ENCODE measurements at places on chromosomes 11 and 22. TPM values are rescaled to one million over a fixed set of nuclear protein-coding genes. Genes with fewer than 3 reads are reported as not detected.
A peak's percentile ranks its signal among the peaks of the same experiment; 100 is the strongest.

DNA sequence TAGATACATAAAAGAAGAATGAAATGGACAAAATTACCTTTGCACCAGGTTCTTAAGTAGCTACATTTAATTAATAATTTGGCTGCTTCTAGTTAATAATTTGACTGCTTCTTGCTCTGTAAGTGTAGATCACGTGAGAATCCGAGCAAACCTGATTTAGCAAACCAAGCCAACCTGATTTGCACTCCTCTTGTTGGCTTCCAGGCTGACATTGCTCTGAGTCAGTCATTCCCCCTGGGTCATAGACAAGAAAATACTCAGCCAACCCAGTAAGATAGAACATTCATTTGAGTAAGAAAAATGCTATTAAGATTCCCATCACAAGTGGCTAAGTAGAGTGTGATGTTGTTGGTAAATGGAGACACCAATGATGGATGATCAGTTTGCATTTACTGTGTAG lies 304.1 kb downstream of the C11orf87 start:
- no peaks in the 10 kb centered on the region for H3K4me1 ChIP-seq
- H3K27me3 ChIP-seq: no peaks in the 10 kb centered on the region
- H3K36me3 ChIP-seq: no peaks in the 10 kb centered on the region

- DNase-seq: no peak
- H3K36me3 ChIP-seq: no peaks in the 10 kb centered on the region
- H3K4me3 ChIP-seq: no peak overlapping the region
- no peak overlapping the region for H3K27ac ChIP-seq
- H3K4me1 ChIP-seq: peaks cover 33% of the 10 kb centered on the region
Observed at GRCh38 chr11:118888398-118888797, 4.7 kb downstream of the CXCR5 start.

DNA sequence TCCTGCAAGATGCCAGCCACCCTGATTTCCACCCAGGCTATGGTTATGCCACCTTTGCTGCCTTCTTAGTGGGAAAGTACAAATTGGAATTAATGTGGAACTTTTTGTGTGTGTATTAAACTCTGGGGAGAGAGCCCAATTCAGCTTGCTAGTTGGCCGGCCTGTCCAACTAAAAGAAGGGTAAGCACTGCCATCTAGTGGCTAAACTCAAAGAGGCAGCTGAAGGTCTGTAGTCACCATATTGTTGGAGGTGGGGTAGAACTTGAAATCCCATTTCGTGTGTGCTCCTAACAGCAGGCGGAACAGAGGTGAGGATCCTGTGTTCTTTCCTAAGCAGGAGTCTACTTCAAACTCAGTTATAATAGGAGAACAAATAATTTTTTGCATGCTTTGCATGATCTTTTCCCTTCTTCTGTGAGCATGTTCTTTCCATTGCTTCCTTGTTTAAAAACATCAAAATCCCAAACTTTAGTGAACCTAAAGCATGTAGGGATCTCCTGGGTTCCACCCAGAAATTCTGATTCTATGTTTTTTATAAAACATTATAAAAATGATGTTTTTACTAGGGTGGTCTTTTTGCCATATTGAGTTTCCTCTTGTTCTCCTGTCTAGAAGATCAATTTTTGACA lies 138.8 kb upstream of the SORL1-AS1 start:
- H3K27ac ChIP-seq: no peak overlapping the region
- DNase-seq: no peak
- no peaks in the 10 kb centered on the region for H3K4me1 ChIP-seq

- H3K36me3 ChIP-seq: no peaks in the 10 kb centered on the region
- no peak overlapping the region for H3K4me3 ChIP-seq
Observed at GRCh38 chr11:57641011-57641807, 8.5 kb downstream of the YPEL4 start.

DNA sequence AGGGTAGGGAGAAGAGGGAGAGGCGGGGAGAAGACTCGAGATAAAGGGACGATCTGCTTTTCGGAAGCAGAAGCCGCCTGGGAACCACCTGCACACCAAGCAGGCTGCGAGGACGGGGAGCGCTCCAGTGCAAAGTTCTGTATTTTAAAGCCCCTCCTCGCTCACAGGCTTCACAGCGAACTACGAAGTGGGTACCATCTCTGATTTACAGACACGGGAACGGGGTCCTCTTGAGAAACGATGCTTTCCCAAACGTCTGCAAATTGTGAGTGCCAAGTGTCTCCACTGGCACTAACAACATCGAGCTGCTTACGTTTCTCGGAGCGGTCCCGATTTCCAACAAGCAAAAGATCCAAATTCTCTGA lies 700 bp upstream of the STX3 start:
- no peak for DNase-seq
- no peaks in the 10 kb centered on the region for H3K36me3 ChIP-seq
- H3K4me3 ChIP-seq: peak overlapping the region; percentile 83
- peaks cover 24% of the 10 kb centered on the region for H3K4me1 ChIP-seq
- no peaks in the 10 kb centered on the region for H3K27me3 ChIP-seq
- peak overlapping the region; percentile 96 for H3K27ac ChIP-seq

DNA sequence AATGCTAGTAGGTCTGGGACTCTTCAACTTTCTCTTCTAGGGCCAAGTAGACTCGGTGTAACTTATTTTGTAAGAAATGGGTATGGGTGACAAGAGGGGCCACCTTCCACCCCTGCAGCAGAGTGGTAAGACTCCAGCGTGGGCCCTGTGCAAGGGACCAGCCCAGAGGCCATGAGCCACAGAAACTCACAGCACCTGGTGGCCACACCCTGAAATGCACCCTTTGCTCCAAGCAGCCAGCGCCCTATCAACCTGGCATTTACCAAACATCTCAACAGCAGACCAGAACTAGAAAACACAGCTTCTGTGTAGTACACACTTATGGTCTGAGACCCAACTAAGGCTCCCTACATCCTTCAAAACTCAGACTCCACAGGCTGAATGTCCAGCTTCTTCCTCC lies 5.7 kb downstream of the CDCA5 start:
- peaks cover 2% of the 10 kb centered on the region for H3K4me1 ChIP-seq
- H3K36me3 ChIP-seq: no peaks in the 10 kb centered on the region
- no peak for DNase-seq
- H3K27ac ChIP-seq: no peak overlapping the region

DNA sequence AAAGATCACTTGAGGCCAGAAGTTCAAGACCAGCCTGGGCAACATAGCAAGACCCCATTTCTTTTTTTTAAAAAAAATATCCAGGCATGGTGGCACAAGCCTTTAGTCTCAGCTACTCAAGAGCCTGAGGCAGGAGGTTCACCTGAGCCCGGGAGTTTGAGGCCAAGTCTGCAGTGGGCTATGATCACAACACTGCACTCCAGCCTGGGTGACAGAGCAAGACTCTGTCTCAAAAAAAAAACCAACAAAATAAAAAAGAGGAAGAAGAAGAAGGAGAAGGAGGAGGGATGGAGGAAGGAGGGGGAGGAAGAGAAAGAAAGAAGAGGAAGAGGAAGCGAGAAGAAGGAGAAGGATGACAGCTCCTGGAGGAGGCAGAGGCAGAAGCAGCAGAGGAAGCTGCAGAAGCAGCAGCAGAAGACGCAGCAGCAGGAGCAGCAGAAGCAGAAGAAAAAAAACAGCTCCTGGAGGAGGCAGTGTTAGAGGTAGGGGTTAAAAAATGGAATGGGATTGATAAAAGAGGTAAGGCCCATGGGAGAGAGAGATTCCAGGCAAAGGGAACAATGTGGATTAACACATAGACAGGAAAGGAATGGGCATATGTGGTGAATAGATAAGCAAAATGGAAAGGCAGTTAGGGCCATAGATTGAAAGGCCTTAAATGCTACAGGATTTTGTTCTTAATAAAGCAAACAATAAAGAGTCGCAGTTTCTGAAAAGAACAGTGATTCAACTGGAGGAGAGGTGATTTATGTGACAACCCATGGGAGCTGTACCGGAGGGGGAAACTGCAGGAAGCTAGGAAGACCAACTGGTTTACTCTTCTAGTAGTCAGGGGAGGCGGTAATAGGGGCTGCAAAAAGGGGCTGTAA lies 10.9 kb downstream of the PRCP start:
- H3K27ac ChIP-seq: peak overlapping the region; percentile 27
- no peaks in the 10 kb centered on the region for H3K27me3 ChIP-seq
- H3K4me3 ChIP-seq: peak overlapping the region; percentile 15
- peak; percentile 12 for DNase-seq
- no peaks in the 10 kb centered on the region for H3K4me1 ChIP-seq

GRCh38 chr11:60230681-60231080 lies 12.3 kb downstream of the MS4A4E start:
- no peaks in the 10 kb centered on the region for H3K4me1 ChIP-seq
- H3K27ac ChIP-seq: no peak overlapping the region
- no peak for DNase-seq
- no peaks in the 10 kb centered on the region for H3K36me3 ChIP-seq
- no peak overlapping the region for H3K4me3 ChIP-seq

DNA sequence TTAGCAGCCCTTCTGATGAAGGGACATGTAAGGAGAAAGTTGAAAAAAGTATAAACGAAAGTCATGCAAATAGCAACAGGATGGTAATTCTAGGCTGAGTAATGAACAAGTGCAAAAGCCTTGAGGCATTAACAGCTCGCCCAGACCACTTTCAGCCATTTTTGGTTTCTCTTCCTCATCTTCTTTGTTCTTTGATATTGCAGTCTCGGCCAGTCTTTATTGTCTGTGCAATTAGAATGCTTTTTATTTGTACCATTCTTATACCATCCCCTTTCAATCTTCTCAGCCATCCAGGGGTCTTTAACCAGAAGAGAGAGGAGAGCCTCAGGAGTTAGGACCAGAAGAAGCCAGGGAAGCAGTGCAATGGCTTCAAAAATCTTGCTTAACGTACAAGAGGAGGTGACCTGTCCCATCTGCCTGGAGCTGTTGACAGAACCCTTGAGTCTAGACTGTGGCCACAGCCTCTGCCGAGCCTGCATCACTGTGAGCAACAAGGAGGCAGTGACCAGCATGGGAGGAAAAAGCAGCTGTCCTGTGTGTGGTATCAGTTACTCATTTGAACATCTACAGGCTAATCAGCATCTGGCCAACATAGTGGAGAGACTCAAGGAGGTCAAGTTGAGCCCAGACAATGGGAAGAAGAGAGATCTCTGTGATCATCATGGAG lies 7.3 kb downstream of the TRIM34 start:
- no peaks in the 10 kb centered on the region for H3K4me1 ChIP-seq
- H3K36me3 ChIP-seq: peaks cover 6% of the 10 kb centered on the region
- no peak for DNase-seq
- no peak overlapping the region for H3K27ac ChIP-seq
- H3K27me3 ChIP-seq: no peaks in the 10 kb centered on the region

DNA sequence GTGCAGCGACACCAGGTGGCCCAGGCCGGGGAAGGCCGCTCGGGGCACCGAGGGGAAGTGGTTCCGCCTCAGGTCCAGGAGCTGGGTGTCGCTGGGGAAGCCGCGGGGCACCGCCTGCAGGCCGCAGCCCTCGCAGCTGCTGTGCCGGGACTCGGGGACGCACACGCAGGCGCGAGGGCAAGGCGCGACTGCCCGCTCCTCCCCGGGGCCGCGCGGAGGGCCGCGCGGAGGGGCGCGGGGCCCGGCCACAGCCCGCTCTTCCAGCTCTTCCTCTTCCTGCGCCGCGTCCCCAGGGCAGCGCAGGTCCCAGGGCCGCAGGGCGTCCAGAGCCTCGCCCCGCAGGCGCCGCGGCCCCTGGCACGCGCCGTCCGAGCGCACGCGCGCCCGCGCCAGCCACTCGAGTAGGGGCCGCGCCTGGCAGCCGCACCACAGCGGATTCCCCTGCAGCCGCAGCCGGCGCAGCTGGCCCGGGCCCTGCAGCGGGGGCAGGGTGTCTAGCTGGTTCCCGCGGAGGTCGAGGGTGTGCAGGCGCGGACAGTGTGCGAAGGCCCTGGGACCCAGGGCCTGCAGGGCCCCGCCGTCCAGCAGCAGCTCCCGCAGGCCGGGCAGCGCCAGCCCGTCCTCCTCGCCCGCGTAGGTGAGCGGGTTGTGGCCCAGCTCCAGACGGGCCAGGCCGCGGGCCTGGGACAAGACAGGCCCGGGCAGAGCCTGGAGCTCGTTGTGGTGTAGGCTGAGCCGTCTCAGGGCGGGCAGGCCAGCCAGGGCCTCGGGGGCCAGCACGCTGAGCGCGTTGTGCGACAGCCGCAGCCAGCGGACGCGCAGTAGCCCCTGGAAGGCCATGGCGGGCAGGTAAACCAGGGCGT lies 2.8 kb downstream of the CHADL start:
- peak overlapping the region; percentile 69 for H3K27ac ChIP-seq
- H3K4me3 ChIP-seq: peak overlapping the region; percentile 50
- H3K36me3 ChIP-seq: no peaks in the 10 kb centered on the region
- H3K27me3 ChIP-seq: no peaks in the 10 kb centered on the region

GRCh38 chr11:124605719-124606118 lies 5.5 kb upstream of the PANX3 start:
- no peak for DNase-seq
- no peak overlapping the region for H3K4me3 ChIP-seq
- H3K27ac ChIP-seq: no peak overlapping the region
- no peaks in the 10 kb centered on the region for H3K36me3 ChIP-seq
- no peaks in the 10 kb centered on the region for H3K4me1 ChIP-seq

Gene OR4D11
- total RNA-seq: not detected

Gene CDC42EP1
- total RNA-seq: 20.6 TPM

Gene SLC37A2
- 1.2 TPM for total RNA-seq

Gene CATSPER1
- not detected for total RNA-seq

Measured in heart right ventricle (tissue), 16 donors.